Natural killer cell treated with Interleukin-12 subunit alpha and Interleukin-12 subunit beta and Interleukin-15 and Interleukin-18, amount 100 ng/mL, for 72 hours (primary cell): ENCODE measurements at places on chromosomes 11 and 22. TPM values are rescaled to one million over a fixed set of nuclear protein-coding genes. Genes with fewer than 3 reads are reported as not detected.

- DNase-seq, result peak; percentile 80
Observed at GRCh38 chr11:88301488-88302140, 35.9 kb downstream of the CTSC start.

- no peak for DNase-seq
Observed at GRCh38 chr22:23750367-23750713, 572 bp downstream of the ZNF70 start.

DNA sequence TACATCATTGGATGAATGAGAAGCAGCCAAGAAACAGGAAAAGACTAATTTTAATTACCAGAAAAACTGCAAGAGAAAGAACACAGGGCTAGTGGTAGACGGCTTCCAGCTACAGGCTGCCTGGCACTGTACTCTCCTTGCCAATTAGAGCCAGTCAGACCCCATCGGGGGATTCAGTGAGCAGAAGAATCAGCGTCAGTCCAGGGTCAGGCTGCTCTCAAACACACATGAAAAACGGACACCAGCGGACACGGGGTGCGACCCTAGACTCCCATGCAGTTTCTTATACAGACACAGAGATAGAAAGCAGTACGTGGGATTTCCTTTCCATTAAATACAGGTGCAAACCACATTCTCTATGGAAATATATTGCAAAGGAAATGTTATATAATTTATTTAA, 1.1 kb upstream of the CNTN5 start:
- DNase-seq, result no peak

E2F8 gene
- total RNA-seq, result 12.0 TPM

CALCA gene
- total RNA-seq, result not detected

HBE1 gene
- total RNA-seq, result not detected

PRR33 gene
- total RNA-seq, result not detected
